Femur (tissue), 1 donor: ENCODE measurements at places on chromosomes 16 and 17.

- peak; percentile 72 for DNase-seq
Measured at GRCh38 chr16:85231959-85232358, 119.7 kb upstream of the CIBAR2 start.

DNA sequence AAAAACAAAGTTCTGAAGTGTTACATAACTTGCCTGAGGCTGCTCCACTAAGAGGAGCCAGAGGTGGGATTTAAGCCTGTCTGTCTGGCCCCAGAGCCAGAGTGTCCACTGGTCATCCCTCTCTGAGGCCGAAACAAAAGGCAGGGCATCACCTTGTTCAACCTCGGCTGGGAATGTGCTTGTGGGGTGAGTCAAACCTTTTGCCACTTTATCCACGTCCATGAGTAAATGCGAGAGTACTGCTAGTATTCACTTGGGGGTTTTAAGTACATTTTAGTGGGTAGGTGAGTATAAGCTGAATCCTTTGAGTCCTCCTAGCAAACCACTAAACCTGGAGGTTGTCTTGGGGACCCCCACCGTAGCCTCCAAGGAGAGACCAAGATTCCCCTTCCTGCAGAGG, 103.5 kb downstream of the STX8 start:
- no peak for DNase-seq

GRCh38 chr17:9456330-9456729, 119.3 kb downstream of the STX8 start:
- DNase-seq, result peak; percentile 25

GRCh38 chr16:85446951-85447692, 166.0 kb upstream of the GSE1 start:
- no peak for DNase-seq

DNA sequence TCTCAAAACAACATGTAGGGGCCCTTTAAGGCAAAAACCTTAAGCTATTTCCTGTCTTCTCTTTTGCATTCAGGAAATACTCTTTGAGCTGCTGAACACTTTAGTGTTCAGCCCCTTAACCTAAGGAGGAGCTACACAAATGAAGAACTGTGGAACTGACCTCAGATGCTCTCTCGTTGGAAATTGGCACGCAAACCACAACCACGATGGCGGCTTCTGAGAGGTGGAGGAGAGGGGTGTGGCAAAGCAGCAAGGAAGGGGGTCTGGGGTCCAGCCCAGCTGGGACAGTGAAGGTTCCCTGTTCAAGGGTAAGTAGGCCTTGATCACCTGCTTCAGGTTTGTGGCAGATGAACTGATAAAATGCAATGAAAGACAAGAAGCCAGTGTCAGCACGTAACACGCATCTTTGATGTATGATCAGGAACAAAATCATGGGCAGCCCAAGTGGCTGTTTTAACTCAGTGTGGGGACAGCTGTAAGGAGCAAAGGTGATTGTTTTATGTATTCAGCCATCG, 291.6 kb upstream of the TNRC6C start:
- no peak for DNase-seq

- DNase-seq, result no peak
Measured at GRCh38 chr16:68790944-68791343, 52.4 kb upstream of the TANGO6 start.

GRCh38 chr17:72591289-72592241, 470.7 kb downstream of the SOX9 start:
- peak; percentile 46 for DNase-seq

DNA sequence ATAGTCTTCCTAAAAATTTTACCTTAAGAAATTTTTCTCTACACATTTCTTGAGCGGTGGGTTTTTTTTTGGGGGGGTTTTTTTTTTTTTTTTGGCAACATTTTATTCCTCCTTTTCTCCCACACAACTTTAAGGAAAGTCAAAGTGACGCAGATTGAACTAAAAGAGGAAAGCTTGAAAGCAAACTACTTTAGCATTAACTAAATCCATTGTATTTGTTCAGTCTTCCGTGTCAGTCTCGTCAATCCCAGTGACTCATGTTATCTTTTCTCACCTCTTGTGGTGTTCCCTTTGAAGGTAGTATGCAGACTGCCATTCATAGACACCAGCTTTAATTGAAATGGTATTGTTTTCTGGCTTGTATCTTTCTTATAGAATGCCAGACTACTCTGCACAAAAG, 39.3 kb downstream of the TADA2A start:
- no peak for DNase-seq

GRCh38 chr16:47938272-47938671, 217.5 kb downstream of the ABCC12 start:
- DNase-seq, result no peak

GRCh38 chr16:18811925-18812324, 10.6 kb upstream of the ARL6IP1 start:
- DNase-seq, result no peak
